ENCODE measurements at places on chromosomes 6 and 20.
A peak's percentile ranks its signal among the peaks of the same experiment; 100 is the strongest.

- peak; percentile 48 for DNase-seq
Observed at GRCh38 chr6:30060606-30061091, 416 bp upstream of the POLR1H start.

DNA sequence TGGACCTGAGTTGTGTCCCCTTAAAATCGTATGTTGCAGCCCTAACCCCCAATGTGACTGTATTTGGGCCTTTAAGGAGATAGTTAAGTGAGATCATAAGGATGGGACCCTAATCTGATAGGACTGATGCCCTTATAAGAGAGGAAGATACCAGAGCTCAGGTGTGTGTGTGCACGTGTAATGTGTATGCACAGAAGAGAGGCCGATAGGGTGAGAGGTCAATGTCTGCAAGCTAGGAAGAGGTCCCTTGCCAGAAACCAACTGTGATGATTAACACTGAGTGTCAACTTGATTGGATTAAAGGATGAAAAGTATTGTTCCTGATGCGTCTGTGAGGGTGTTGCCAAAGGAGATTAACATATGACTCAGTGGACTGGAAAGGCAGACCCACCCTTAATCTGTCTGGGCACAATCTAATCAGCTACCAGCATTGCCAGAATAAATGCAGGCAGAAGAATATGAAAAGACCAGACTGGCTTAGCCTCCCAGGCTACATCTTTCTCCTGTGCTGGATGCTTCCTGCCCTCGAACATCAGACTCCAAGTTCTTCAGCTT lies 299.8 kb downstream of the LRFN2 start:
- DNase-seq = no peak

- no peak for DNase-seq
Observed at GRCh38 chr6:154882107-154882506, 113.0 kb upstream of the TIAM2 start.

- no peak for DNase-seq
Observed at GRCh38 chr20:5825130-5825719, 75.0 kb downstream of the SHLD1 start.

DNA sequence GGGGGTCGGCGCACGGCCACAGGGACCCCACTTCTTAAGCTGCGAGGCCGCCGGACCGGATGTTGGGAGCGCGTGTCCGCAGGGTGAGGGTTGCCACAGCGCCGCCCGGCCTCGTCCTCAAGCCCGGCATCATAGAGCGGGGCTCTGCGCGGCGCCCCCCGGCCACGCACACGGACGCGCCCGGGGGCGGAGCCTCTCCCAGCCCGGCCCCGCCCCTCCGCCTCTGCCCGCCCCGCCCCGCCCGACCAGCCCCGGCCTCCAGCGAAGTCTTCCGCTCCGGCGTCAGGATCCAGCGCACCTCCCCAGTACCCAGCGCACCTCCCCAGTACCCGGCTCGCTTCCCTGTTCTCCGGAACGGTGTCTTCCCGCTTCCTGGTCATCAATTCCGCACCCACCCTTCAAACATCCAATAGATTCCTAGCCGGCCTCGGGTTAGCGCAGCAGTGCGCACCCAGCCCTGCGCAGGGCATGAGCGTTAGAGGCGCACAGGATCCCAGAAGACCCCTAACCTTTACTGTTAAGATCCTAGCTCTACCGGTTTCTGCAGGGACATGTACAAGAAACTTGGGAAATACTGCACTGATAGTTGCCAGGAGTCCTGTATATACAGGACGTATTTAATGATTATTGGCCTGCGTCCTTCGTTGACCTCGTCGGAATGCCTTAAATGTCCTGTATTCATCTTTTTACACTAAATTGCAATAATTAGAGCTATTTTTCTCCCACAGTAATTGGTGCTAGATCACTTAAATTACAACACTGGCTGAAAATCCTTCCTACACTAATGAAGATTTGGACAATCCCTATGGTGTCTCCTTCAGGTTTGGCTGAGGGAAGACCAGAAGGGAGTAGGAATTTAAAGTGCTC lies 535 bp upstream of the DNAAF9 start:
- peak; percentile 79 for DNase-seq

DNA sequence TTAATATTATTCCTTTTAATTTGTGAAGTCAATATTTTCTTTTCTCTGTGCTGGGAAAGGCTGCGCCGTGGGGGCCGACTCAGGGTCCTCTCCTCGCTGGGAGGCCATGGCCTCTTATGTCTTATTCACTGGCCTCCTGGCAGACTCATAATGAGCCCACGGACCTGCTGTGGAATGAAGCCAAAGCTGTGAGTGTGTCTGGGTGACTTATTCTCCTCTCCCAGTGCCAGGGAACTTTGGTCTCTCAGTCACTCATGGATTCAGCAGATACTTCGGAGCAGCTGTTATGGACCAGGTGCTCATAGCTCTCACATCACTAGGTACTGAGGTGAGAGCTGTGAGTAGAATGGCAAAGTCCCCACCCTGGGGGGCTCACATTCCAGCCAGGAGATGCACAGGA lies 297.6 kb downstream of the CDH26 start:
- no peak for DNase-seq

- no peak for DNase-seq
Observed at GRCh38 chr20:34260208-34260942, 19.2 kb downstream of the ASIP start.

GRCh38 chr20:62402456-62403150 lies 4.5 kb downstream of the CABLES2 start:
- no peak for DNase-seq

- DNase-seq = no peak
Observed at GRCh38 chr6:93196406-93196970, 222.9 kb downstream of the EPHA7 start.

- DNase-seq = no peak
Observed at GRCh38 chr6:25270559-25270958, 8.6 kb upstream of the CARMIL1 start.

DNA sequence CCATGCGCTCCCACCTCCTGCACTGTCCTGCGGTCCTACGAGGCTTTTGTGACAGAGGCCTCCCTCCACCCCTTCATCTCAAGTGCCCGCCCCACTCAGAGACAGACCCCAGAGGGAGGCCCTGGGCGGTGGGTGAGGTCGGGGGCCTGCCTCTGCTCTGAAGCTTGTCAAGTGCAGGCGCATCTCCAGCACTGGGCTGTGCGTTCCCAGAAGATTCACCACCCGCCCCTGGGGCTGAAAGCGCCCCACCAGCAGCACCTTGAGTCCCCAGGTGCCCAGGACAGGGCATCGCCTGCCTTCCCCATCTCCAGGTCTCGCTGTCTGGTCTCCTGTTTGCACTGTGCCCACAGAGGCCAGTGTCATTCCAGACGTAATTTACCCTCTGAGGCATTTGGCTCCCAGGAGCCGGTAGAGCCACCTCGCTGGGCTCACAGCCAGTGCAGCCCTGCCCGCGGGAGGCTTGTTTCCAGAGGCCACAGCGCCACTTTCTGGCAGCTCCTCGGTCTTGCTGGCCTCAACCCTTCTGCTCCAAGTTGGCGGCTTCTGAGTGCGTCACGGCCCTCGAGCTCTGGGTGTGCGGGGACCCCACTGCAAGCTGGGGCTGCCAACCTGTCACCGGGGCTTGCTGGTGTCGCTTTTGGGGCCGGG lies 191.1 kb downstream of the TAF4 start:
- DNase-seq = no peak

- DNase-seq = no peak
Observed at GRCh38 chr20:56222945-56223344, 25.6 kb upstream of the MC3R start.

DNA sequence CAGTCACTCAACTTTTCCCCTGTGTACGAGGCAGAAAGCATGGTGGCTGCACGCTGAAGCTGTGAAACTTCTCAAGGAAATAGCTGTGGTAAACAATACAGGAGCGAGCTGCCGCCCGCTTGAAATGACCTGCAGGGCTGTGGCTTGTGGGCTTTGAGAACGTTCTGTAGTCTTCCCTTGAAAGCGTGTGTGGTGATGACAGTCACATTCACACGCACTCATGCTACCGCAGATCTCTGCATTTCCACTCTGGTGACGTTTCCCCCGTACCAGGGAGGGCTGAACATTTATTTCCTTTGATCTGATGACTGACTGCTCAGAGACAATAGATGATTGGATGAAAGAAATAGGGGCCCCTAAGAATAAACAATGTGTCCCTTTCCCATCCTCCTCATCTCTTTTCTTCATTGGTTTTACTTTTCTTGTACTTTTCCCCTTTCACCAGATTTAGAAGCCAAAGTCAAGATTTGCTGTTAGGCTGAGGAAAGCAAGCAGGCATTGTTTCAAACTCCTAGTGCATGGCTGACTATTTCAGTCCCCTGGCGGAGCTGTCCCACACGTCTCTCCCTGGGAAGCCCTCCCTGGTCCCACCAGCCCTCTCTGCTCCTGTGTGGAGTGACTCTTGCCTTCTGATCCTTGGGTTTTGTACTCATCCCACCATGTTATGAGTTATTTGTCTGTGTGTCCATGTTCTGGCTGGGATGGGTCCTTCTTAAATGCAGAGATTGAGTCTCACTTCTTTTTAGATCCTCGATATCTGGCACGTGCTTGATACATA lies 3.9 kb downstream of the SYTL3 start:
- no peak for DNase-seq

- no peak for DNase-seq
Observed at GRCh38 chr6:31122791-31123706, 2.8 kb upstream of the CDSN start.

- DNase-seq = no peak
Observed at GRCh38 chr6:3987053-3987452, 91.9 kb downstream of the FAM217A start.

DNA sequence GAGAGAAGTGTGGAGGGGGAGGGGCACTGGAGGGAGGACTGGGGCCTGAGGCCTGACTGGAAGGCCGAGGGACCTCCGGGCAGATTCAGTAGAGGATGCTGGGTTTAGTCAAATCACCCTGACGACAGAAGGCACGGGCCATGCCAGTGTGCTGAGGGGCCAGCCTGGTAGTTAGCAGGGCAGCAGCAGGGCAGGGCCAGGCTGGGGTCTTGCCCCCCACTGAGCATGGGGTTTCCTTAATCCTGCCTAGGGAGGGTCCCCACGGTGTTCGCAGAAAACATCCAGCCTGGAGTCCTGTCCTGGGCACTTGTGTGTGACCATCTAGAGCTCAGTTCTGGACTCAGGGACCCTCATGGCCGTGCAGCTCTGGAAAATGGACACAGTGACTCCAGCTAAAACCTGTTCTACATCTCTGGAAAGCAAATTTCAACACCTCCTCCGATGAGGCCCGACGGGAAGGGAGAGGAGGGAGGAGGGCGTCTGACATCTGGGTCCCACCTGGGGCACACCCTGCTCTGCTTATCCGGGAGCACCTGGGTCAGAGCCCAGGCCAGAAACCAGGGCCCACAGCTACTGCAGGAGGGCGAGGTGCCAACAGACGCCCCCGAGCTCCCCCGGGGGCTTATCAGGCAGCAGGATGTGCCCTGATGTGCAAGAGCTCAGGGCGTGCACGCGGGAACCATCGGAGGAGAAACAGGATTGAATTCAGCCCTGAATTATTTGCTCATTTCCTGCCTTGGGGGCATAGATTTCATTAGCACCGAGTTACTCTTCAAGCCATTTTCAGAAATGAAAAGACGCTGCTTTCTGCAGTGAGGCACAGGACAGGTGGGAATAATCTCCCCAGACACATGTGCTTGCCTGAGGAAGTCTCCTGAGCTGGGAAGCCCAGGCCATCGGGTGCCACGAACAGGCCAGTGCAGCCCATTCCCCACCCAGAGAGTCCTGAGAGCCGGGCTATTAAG lies 78.0 kb upstream of the MPC1 start:
- DNase-seq = no peak

- DNase-seq = no peak
Observed at GRCh38 chr20:5970381-5970780, 19.9 kb downstream of the MCM8 start.

DNA sequence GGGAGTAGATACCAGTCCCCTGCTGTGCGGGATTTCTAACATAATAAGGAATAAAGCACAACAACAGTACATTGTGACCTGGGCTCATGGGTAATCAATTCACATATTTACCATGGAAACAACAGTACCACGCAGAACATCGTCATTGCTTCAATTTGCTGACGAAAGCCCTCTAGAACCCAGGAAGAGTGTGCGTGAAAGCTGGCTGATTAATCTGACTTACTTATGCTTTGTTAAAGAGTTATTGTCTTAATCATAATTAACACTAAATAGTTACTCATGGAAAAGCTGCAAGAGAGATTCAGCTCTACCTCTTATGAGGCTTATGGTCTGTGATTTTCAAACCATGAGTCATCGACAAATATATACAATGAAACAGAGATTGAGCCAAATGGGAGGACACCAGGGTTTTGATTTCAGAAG lies 644.3 kb upstream of the AGPAT4 start:
- no peak for DNase-seq
